ENCODE measurements at places on chromosomes 4 and X.

DNA sequence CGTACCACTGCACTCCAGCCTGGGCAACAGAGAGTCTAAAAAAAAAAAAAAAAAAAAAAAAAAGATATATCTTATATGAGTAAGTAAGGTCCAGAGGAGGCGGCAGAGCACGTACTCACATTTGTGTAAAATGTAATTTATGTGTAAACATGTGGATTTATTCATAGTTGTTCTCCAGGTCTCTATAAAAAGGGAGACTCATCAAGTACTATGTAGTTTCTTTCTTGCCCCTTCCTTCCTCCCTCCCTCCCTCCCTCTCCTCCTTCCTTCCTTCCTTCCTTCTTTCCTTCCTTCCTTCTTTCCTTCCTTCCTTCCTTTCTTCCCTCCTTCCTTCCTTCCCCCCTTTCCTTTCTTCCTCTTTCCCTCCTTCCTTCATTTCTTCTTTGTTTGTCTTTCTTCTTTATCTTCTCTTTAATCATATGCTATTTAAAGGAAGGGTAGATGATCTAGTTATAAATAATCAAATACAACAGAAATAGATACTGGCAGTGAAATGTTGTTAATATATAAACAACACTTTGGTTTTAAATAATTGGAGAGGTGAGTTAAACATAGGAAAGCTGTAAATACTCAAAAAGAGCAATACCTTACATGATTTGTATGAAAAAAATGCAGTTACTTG is 344.8 kb downstream of the ANK2 start:
- no peak for DNase-seq

GRCh38 chrX:115561605-115562479 is 868 bp downstream of the PLS3 start:
- peak; percentile 27 for DNase-seq

DNA sequence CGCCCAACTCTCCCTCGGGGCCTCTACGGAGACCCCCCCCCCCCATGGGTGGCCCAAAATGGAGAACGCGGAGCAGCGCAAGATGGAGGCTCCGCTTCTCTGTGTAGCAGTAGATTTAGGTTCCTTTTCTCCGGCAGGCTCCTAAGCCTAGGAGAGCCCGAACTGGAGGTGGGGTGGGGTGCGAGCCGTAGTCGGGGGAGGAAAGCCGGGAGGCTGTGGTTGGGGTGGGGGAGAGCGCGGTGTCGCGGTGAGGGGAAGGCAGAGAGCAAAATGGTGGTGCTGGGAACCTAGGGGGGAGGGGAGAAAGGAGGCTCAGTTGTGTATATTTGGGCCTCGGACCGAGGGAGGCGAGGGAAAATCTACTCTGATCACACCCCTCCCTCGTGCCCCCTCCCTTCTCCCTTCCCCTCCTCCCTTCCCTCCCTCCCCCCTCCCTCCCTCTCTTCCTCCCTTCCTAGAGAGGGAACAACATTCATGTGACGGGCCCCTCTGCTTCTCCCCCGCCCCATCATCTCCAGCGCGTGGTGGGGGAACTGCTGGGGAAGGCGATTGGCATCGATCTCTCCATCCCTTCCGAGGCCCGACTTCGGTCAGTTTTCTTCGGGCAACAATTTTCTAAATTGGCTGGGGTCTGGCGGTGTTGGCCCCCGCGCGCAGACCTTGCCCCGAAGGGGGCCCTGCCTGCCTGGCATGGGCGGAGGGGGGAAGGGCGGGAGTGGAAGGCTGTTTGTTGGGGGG is at the start of gene STAG2:
STAG2 (plus strand) TSS at position 439 of the 738 bp plus-strand sequence. CDS start 60,922 bp downstream, outside the sequence.
- peak; percentile 74 for DNase-seq

GRCh38 chr4:73803213-73803612 is 33.3 kb upstream of the CXCL6 start:
- DNase-seq, result no peak

- DNase-seq, result no peak
These were observed 36.6 kb downstream of the PITX2 start for GRCh38 chr4:110586131-110586850.

DNA sequence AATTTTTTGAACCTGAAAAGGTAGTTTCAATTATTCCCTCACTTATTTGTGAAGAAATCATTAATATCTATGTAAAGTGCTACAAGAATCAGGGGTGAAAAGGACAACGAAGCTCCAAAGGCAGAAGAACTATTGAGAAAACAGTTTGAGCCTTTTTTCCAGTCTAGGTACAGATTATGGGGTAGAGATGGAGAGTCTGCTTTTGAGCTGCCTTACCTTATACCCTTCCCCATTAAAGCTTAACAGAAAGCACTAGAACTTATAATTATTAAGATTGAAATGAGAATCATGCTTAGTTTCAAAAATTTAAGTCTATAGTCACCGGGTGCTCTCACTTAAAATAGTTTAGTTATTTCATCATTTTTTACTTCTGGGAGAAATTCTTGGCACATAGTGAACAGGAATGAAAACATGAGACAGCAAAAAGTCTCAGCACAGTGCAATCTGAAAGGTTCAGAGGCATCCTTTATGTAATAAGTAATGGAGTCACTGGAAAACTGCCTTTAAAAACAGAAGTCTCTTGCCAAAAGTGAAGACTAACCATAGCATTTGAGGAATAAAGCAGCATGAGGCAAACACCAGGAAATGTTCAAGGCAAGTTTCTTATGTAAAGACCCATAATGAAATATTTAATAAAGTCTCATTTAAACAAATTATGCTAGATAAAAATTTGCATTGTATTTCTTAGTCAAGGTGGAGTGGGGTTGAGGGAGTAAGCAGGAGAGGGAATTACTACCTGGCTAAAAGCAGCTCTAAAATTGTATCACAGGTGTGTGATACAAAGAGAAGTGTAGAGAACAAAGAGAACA is 5.1 kb upstream of the DCLK2 start:
- DNase-seq, result no peak

DNA sequence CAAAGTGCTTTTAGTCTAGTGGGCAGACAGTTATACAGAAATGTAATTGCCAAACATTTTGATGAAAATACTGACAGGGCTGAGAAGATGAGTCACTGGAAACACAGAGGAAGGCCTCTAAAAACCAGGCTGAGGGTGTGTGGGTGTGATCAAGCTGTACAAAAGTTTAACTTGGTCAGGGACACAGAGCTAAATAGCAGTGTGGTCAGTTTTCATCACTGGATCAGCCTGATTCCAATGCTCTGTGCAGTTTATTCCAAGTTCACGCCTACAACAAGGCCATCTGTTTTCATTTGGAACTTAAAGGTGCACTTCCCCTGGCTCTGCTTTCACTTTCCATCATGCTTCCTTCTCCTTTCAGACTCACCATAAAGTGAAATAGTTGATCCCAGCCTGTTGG is 10.6 kb downstream of the CENPVL3 start:
- DNase-seq, result no peak

DNA sequence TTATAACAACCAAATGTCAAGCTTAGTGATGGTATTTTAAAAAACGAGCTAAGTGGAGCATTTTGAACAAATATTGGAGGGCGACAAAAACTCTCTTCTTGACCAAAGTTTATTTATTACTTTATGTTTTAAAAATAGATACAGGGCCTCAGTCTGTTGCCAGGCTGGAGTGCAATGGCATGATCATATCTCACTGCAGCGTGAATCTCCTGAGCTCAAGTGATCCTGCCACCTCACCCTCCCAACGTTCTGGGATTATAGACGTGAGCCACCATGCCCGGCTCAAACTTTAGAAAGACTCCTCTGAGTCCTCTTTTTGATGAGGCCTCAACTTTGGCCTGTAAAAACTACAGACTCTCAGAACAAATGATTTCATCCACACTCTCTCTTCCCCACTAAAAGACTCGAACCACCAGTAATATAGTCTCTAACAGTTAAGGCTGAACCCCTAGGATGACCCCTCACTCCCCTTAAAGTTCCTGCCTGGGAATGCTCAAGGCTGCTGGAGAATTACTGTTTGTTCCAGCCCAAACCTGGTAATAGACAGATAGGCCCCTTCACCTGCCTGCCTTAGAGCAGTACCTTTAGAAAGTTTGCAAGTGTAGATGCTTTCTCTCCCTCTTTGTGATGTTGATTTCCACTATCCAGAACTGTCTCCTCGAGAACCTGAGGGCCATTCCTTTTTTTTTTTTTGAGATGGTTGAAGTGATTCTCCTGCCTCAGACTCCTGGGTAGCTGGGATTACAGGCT is 55.3 kb upstream of the HPSE start:
- no peak for DNase-seq

GRCh38 chr4:22264261-22264660 is 251.6 kb downstream of the ADGRA3 start:
- no peak for DNase-seq

DNA sequence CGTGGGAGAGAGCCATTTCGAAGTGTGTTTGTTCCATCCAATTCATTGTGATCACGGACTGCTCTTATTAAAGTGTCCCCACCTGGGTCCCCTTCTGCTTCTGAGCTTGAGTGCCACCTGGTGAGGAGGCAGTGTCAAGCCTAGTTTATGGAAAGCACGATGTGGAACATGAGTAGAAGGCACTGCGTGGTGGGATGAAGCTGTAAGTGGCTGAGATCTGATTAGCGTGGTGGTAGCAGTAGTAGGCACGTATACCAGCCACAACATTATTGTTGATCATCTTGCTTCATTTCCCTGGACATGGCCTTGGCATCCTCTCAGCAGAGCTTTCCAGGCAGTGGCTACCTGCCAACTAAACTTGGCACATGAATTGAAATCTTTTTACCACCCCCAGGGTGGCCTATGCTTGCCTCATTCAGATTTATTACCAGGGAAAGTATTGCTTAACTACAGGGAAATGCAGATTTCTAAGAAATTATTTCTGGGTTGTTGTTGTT is 46.4 kb downstream of the GPAT3 start:
- no peak for DNase-seq

GRCh38 chr4:106898621-106899230 is 137.4 kb downstream of the DKK2 start:
- DNase-seq, result no peak

GRCh38 chrX:139194571-139195280 is 335.8 kb upstream of the F9 start:
- peak; percentile 77 for DNase-seq

- DNase-seq, result peak; percentile 77
These were observed 5.4 kb upstream of the CCDC120 start for GRCh38 chrX:49053223-49054072.

DNA sequence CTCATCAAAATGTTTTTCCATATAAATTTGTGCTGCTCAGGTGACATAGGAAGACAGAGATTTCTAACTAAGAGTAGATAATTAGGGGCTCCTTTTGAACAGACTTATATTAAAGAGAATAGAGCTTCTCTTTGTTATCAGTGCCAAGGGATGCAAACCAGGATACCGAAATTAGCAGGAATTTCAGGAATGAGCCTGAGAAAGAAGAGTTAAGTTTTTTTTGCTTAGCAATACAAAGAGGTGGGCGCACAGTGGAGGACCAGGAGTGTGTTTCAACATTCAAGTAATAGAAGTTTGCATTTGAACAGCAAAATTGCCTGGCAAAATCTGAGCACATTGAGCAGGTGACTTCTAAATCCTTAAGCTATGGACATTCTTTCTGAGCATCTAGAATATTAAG is 541.3 kb downstream of the GBA3 start:
- no peak for DNase-seq

DNA sequence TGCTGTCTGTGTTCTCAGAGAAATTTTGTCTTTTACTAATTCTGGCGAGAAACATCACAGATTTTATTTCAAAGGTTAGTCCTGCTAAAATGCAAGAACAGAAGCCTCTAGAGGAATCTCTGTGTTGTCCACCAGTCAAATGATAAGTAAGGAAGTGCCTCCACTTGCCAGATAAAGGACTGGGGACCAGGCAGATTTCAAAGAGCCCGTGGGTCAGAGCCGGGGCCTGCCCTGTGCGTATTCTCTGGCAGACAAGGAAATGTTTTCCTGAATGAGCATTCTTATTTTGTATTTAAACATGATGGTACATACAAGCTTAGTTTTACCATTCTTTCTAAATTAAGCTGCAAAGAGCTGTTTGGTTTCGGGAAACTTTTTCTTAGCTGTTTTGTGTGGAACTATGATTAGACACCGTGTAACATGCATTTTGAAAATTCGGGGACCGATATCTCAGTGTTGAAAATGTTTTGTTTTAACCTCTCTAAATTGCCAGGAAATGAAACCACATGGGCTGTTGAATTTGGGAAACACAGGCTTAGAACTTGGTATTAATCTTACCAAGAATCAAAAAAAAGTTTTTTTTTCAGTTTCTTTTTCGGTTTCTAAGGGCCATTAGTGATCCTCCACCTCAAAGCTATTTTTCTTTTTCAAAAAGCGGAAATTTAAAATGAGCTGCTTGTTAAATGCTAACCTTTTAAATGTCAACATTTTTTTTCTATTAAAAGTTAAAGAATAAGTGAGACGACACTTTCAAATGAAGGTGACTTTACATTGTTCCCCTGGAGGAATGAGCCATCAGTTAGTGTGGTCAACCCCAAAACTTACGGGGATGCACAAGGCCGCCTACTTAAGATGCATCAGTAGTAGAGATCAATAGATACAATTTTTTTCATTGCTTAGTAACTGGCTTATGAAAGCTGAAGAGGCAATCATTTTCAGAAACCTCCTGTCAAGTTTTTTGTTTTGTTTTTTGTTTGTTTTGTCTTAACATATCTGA is 89.6 kb upstream of the MTM1 start:
- DNase-seq, result no peak

- no peak for DNase-seq
These were observed 52.4 kb upstream of the IL21 start for GRCh38 chr4:122673252-122673651.

DNA sequence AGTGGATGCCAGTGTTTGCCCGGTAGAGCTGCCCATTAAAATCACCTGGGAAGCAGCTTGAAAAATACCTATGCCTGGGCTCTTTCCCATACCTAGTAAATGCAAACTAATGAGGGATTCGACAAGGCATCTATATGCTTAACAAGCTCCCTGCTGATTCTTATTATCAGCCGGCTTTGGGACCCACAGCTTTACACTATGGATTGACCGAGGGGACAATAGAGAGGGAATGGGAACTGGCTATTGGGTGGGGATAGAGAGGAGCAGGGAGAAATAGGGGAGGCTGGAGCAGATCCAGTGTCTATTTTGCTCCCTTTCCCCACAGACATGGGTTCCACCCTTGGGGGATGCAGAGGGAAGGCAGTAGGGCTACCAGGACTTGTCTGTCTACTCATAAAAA is 103.1 kb upstream of the TEX13D start:
- DNase-seq, result no peak

DNA sequence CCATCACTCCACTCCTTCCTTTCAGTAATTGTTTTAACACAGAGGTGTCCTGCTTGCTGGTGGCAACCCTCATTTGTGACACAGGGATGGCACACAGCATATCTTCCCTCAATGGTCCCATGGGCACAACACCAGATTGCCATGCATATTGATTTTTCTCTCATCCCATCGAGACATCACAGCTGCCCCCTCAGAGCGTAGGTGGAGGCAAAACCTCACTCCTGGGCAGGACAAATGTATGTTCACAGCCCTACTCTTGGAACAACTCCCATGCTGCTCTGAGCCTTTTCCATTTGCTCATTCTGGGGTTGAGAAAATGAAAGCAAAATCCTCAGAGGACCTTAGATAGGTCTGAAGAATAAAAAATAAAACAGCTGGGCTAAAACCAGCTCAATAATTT is 172.2 kb downstream of the GABRB1 start:
- no peak for DNase-seq

DNA sequence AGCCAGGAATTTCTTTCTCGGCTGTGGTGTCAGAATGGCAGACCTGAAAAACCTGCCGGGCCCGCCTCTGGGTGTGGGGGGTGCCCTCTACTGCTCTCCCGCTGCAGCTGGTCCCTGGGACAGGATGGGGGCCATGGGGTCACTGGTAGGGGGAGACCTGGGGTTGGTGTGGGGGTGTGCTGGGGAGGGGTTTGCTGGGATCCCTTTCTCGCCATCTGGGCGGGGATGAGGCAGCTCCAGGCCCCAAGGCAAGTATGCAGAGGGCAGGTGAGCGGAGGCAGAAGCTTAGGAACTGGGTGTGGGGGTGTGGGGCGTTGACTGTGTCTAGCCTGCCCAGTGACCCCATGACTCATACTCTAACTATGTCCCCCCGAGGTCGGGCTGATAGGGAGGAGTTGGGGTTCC is 884 bp downstream of the CCDC120 start:
- DNase-seq, result no peak
